GM12864 (cell line): ENCODE measurements at places on chromosomes 11 and 22.
A peak's percentile ranks its signal among the peaks of the same experiment; 100 is the strongest.

DNA sequence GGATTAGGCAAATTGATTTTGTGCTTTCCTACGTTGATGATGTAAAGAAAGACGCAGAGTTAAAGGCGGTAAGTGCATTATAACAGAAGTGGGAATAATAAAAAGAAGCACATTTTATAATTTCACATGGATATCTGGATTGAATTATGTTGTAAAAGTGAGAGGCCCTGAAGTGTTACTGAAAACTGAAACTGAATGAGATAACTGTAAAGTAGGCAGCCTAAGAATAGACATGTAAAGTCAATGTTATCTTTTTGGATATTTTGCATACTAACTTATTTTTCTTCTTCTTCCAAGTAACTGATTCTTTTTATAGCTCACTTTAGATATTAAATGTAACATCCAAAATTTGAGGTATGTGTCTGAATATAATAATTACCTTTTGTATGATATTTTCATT, 28.3 kb downstream of the ANO5 start:
- DNase-seq: no peak

DNA sequence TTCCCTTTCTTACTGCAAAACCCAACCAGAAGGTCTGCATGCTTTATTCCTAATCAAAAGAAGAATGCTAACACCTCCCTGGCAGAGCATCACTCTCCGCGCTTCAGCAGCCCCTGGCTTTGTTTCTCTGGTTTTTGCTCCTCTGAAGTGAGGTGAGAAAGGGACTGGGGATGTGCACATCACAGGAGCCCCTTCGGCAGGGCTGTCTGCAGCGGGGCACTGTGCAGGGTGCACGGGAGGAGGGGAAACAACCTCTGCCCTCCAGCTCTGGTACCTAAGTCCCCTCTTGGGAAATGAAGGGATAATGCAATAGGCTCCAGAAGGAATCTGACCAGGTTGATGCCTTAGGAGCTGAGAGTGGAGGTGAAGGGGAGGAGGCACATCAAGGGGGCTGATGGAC, 312.7 kb downstream of the NTM start:
- no peak for DNase-seq

DNA sequence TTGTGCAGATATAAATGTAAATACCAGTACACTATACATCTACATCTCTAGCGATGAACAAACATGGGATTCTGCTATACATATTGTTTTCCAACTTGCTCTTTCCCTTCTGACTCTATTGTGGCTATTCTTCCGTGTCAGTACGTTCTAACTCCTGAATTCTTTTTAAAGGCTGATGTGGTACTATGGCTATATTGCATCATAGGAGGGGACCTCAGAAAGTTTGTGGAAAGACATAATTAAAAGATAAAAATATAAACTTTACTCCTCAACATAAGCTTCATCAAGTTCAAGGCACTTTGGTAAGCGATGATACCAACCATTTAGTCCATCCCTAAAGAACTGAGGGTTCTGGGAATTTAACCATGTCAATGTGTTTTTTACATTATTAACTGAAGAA, 72.8 kb downstream of the LDLRAD3 start:
- DNase-seq: no peak

DNA sequence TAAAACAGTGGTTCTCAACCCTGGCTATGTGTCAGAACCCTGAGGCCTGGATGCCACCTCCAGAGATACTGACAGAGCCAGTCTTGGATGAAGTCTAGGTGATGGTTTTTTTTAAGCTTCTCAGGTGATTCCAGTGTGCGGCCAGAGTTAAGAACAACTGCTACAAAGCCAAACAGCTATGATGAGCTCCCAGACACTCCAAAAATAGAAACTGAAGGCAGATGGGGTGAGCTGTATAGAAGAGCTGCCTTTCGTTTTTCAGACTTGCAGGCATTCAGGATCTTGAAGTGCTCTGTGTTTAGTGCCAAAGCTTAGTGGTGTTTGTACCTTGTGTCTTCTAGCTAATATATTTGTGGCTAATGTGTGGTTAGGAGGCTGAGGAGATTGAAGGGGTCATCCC, 14.2 kb downstream of the SCUBE2 start:
- no peak for DNase-seq

DNA sequence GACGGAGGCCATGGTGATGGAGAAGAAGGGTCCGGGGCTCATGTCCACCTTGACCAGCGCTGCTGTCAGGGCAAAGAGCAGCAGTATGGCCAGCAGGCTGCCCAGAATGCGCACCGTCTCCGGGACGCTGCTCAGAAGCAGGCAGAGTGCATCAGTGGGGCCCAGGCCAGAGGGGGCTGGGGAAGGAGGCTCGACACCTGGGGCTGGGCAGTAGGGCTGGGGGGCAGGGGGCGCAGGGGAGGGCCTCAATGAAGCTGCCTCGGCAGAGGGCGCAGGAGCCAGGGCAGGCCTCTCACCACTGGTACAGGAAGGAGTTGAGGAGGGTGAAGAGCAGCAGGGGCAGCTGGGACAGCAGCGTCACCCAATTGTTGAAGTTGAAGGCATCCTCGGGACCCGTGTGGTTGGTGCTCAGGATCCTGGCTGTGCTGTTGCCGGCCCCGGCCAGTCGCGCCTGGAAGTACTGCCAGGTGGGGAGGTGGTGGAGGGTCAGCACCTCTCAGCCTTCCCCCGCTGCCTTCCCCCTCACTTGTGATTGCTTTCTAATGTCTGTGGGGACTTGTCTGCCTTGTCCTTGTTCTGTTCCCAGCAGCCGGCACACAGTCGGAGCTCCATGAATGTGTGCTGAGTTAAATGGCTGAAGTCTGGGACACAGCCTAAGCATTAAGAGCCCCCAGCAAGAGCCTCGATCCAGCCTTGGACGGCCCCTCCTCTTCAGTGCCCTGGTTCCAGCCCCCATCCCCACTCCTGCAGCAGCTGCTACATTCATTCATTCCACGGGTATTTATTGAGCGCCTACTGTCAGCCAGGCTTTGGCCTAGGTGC, 2.3 kb downstream of the SLC29A2 start:
- no peak for DNase-seq

GRCh38 chr11:14894657-14895598, 2.9 kb upstream of the CYP2R1 start:
- DNase-seq: no peak

GRCh38 chr11:78344094-78344493, 73.5 kb downstream of the GAB2 start:
- no peak for DNase-seq

- DNase-seq: peak; percentile 98
These were observed 48.0 kb downstream of the IGLL5 start for GRCh38 chr22:22935546-22936157.

GRCh38 chr11:75642402-75643113, 26.3 kb downstream of the MAP6 start:
- DNase-seq: no peak

GRCh38 chr11:114077482-114078305, 18.2 kb downstream of the ZBTB16 start:
- no peak for DNase-seq

DNA sequence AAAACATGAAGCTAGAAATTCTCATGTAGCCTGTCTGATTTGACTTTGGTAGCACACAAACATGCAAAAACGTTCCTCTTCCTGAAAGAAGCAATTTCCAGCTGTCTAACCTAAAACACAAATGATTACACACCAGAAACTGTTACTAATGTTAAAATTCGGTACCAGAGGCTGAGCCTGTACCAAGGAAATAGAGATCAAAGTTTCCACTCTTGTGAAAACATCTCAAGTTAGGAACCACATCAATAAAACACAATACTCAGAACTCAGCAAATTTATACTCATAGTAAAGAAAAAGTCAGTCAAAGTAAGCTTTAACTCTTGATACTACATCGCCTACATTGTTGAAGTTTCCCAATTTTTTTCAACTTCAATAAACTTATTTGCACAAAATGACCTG, 107.8 kb downstream of the FCHSD2 start:
- no peak for DNase-seq

DNA sequence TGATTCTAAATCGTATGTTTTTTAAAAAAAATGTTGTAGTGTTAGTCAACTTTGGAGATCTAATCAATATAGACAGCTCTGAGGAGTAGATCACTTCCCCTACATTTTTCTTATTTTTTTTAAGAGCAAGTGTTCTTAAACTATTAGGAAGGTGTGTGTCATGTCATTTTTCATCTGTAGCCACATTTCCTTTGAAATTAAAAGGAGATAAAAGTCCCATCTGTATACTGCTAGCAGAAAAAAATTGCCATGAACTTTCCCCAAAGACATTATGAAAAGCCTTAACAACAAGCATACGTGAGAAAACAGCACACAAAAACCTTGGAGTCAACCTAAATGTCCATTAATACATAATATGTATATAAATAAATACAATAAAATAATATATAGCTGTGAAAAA, 286.6 kb downstream of the ETS1 start:
- no peak for DNase-seq

- no peak for DNase-seq
These were observed 426.9 kb downstream of the SOX6 start for GRCh38 chr11:15929371-15929901.

DNA sequence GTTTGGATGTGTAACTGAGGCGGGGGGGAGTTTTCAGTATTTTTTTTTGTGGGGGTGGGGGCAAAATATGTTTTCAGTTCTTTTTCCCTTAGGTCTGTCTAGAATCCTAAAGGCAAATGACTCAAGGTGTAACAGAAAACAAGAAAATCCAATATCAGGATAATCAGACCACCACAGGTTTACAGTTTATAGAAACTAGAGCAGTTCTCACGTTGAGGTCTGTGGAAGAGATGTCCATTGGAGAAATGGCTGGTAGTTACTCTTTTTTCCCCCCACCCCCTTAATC, 2.3 kb downstream of the MALAT1 start:
- no peak for DNase-seq

DNA sequence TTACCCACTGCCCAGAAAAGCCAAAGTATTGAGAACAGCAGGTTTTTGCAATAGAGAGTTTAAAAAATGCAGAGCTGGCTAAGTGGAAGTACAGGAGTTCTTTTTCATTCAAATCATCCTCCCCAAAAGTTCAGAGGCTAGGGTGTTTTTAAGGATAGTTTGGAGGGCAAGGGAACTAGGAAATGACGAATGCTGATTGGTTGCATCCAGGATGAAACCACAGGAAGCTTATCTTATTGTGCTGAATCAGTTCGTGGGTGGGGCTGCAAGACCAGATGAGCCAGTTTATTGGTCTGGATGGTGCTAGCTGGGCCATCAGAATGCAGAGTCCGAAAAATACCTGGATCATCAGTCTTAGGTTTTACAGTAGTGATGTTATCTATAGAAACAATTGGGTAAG, 1427.1 kb downstream of the LRRC4C start:
- DNase-seq: no peak

DNA sequence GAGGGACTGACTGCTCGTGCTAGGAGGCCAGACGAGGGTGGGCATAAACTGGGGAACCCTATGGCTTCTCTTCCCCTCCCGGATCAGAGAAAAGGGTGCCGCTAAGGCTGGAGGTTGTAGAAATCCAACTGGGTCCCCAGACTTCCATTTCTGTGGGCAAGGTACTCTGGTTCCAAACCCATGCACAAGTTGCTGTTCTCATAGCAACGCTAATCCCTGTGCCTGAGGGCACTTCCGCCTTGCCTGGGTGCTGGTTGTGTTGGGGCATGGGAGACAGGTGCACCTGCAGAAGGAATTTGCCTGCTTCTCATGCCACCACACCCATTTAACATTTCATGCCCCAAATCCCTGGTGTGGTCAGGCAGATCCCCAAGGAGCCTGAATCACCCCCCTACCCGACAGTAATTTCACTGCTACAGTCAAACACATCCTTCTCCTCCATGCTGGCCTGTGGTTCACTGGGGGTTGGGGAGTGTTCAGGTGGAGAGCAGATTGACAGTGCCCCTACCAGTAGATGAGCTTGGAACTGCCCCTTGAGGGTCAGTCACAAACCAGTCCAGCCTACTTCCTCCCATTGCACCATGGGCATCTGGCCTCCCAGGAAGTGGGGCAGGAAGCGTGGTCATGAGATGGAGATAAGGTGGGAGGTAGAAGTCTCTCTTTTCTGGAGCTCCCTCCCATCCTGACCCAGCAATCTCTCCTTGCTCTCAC, 1.2 kb downstream of the C2CD2L start:
- DNase-seq: no peak

DNA sequence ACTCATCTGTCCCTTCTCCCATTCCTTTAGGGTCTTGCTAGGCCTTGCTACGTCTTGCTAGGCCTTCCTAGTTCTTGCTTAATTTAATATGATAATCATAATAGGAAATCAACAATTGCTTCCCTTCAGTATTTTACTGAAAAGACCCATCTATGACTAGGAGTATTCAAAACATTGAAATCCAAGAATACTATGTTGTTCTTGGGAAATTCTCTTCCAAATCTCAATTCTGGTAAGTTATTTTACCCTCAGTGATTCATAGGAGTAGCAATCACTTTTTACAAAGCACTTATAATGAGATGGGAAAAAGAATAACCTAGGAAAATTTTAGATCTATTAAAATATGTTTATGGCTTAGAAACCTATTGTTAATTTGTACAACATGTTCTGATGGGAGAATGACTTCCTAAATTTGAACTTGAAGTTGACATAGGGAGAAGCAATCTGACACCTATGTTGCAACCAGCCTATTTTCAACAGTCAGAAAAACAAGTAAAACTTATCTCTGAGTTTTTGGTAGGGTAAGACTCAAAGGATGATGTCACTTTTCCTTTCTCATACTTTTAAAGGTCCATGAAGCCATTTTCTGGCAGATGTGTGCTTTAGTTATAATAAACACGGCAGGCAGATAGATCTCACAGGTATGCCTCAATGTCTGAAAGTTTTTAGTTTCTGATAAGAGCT, 29.5 kb upstream of the HIPK3 start:
- DNase-seq: no peak

GRCh38 chr11:81888391-81888790, 845.3 kb downstream of the FAM181B start:
- DNase-seq: no peak

GRCh38 chr11:133570376-133570775, 38.1 kb upstream of the OPCML start:
- DNase-seq: no peak

DNA sequence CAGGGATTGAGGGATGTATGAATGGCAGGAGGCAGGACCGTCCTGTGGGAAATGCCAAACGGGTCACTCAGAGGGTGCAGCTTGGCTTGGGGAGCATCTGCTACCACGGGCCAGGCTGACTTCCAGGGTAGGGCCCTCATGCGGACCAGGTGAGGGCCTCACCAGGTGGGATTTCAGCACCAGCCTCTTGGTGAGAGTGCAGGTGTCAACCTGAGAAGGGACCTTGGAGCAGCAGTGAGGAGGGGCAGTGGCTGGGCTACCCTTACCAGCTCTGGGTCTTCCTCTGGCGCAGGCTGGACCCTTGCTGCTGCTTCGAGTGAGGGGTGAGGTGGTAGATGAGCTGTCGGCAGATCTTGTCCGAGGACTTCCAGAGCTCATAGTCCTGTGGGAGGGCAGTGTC, 4.9 kb downstream of the LRRC75B start:
- no peak for DNase-seq
